ENCODE measurements at places on chromosomes 2 and 18. TPM values are rescaled to one million over a fixed set of nuclear protein-coding genes. Genes with fewer than 3 reads are reported as not detected.

The HOXD3 gene
- not detected for total RNA-seq

DNA sequence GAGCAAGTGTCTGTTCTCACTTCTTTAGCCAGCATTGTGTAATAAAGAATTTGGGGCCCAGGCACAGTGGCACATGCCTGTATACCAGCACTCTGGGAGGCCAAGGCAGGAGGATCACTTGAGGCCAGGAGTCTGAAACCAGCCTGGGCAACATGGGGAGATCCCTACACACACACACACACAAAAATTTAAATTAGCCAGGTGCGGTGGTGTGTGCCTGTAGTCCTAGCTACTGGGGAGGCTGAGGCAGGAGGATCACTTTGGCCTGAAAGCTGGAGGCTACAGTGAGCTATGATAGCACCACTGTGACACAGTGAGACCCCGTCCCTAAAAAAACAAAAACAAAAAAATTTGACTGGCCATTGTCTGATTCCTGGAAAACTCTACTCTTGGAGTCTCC is 8.3 kb downstream of the REV1 start:
- DNase-seq, result no peak

The SULT1C4 gene
- total RNA-seq, result not detected

DNA sequence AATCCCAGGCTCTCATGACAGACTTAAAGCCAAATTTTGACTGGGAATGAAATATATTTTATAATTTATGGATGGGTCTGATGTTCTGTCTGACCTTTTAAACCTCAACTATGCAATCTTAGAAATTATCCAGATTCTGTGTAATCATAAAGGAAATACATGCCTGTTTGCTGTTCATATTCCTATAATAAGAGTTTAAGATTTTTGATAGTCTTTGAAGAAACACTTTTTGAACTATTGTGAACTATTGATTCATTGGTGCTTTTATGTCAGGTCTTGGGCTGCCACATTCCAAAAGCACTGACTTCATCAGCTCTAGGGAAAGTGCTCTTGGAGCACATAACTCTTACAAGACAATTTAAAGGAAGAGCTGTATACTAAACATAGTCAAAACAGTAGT is 64.2 kb downstream of the CCDC150 start:
- no peak for DNase-seq

GRCh38 chr18:48163738-48164115 is 233.3 kb upstream of the SMAD2 start:
- DNase-seq, result no peak

DNA sequence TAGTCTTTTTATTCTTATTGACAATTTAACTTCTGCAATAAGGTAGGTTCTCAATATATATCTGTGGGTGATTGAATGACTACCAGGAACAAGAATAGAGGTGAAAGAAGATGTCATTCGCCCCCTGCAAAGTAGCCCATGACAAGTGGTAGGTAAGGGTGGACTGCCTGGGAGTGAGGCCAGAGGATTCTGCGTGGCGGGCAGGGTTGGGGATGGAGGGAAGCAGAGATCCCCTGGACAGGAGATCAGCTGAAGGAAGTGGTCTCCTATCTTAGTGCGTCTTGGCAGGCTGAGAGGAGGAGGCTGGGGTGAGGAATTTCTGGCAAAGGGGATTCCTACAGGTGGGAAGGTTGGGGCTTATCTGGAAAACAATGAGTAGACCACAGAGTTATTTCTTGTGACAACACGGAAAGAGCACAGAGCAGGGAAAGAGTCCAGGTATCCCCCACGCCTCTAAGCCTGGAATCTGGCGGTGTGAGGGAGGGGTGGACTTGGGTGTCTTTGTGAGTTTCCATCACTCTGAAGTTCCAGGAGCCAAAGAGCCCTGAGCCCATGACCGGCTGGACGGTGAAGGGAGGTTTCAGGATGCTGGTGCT is 21.5 kb upstream of the MYCN start:
- DNase-seq, result no peak

DNA sequence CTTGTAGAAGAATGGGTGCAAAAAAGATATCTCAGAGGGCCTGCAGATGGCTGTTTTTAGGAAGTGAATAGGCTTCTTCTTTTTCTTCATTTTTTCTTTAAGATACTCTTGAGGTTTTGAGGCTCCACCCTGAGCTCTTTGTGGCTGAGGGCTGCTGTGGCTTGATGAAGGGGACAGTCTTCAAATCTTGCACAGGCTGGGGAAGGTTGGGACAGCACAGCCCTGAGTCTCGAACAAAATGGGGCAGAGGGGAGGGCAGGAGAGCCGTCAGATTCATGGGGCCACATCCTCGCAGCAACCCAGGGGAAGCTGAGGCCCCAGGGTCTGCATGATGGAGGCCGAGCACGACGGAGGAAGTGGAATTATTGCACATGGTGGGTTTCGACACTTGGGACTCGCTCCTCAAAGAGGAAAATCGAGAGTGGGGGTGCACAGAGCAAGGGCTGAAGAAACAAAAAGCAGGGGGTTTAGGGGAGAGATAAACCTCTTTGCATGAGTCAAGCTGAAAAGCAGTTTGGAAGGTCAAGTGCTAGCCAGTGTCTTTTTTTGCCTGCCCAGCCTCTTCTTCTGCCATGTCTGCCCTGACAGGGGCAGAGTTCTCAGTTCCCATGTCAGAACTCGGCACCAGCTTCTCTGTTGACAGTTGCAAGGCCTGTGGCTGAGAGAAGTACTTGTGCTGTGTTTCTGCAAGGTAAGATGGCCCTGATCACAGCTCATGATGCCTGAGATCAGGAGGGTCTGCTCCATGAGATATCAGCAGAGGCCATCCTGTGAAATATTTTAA is 19.5 kb downstream of the INPP4A start:
- peak; percentile 87 for DNase-seq

DNA sequence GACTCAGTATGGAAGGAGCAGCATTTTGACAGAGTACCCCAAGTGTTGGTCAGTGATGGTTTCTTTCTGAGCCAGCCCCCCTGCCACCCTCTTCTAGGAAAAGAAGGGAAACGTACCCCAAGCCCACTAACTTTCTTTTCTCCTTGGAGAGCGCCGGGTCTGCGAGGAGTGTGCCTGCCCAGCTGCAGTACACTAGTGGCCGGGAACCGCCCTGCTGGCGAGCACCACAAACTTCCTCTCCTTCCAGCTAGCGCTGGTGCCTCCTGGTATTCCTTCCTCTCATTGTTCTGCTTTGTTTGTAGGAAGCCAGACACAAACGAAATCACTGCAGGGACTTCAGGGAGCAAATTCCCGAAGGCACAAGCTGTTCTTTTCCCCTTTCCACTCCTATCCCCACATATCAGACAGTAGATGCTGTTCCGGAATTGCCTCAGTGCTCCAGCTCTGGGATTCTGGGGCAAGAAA is 1.8 kb downstream of the CCDC85A start:
- no peak for DNase-seq

The GAD1 gene
- total RNA-seq, result 0.68 TPM

GRCh38 chr2:54161660-54162424 is 46.4 kb downstream of the ACYP2 start:
- no peak for DNase-seq

DNA sequence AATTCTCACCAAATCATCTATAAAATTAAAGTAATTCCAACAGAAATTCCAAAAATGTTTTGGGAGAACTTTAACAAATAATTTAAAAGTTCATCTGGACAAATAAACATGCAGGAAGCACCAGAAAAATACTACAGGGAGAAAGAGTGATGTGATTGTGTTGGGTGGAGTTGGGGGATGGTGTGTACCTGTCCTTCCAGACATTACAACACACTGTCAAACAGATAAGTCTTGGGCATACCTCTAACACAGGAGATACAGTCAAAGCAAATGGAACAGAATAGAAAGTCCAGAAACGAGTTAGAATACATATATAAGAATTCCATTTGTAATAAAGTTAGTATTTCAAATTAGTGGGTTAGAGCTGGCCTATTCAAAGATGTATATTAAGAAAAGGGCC is 22.6 kb downstream of the METTL8 start:
- DNase-seq, result no peak

DNA sequence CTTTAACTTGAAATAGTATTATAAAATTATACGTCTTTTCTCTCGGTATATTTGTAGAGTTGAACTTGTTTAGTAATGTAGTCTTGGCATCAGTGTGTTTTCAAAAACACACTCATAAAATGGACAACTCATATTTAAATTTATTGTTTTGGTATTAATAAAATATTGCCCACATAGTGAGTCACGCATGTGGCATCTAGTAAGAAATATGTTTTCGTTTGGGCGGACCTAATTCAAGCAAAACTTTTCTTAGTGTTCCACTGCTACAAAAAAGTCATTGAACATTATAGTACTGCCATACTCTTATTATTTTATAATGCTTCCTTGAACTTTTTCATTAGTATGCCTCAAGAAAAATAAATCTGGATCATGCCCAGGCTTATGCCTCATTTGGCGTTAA is 31.1 kb upstream of the FAM237A start:
- DNase-seq, result no peak

The DYSF gene
- total RNA-seq, result 8.9 TPM

GRCh38 chr2:183359867-183360266 is 235.6 kb downstream of the NUP35 start:
- no peak for DNase-seq

DNA sequence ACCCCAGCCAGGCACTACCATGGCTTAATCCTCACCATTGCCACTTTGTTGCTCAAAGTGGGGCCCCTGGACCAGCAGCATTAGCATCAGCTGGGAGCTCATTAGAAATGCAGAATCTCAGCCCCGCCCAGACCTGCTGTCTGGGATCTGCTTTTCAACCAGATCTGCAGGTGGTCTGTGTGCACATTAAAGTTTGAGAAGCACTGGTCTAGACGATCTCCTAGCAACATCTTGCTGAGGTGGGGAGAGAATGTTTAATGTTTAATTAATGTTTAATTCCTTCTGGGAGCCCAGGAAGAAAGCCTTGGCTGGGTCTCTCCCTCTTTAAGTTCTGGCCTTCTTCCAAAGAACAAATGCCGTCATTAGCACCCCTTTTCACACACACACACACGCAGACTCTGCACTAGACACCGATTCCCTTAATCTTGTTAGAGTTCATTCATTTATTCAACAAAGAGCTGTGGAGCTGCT is 53.7 kb downstream of the EDAR start:
- no peak for DNase-seq

- no peak for DNase-seq
These were observed 234.5 kb downstream of the PARD3B start for GRCh38 chr2:204779771-204780170.

The SERPINB10 gene
- total RNA-seq, result not detected

The MYO1B gene
- total RNA-seq, result 4.3 TPM
